ENCODE measurements at places on chromosomes 5 and 9.

GRCh38 chr5:66713998-66714397 lies 117.8 kb downstream of the MAST4 start:
- DNase-seq: no peak

DNA sequence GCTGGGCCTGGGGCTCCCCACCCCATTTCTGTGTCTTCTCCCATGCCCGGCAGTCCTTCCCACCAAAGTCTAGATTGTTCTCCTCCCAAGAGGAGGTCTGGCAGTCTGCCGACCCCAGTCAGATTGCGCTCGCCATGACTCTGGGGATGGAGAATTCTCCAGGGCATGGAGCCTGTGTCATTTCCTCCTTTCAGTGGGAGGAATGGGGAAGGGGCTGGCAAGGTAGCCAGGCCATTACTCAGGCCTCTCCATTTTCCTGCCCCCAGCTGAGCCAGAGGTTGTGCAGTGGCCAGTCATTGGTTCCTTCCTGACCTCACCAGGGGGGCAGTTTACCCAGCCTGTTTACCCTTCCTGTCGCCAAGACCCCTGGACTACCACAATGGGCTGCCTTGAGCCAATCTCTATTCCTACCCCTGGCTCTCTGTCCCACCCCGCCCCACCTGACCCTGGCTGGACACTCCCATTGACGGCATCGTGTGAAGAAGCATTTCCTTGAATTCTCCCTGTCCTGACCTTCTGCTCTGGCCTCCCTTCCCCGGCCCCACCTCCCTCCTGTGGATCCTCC lies 628 bp downstream of the SYNPO start:
- DNase-seq: no peak

GRCh38 chr9:13035822-13036221 lies 243.7 kb downstream of the MPDZ start:
- DNase-seq: no peak

DNA sequence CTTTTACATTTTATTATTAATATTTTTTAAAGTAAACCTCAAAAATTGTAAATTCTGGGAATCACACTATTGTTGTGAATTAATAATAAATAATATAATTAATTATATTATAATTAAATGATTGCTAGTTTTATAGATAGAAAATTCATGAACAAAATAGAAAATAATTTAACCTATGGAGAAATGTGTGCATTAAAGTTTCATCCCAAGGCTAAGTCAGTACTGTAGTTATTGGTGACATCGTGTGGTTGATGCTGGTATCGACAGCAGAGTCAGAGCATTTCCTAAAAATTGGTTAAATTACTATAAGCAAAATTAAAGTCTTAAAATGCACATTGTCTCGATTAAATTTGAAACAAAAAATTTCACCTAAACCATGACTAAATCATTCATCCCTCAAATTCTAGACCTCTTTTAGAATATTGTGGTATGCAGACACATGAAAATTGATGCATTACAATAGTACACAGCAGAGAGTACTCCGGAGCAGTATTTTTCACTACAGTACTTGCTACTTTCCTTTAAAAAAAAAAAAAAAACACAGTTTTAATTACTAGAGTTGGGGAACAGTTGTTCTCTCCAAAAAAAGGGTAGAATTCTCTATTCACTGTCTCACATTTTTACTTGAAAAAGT lies 73.9 kb downstream of the RORB start:
- DNase-seq: no peak

GRCh38 chr5:10623305-10623910 lies 59.5 kb downstream of the ANKRD33B start:
- DNase-seq: no peak

DNA sequence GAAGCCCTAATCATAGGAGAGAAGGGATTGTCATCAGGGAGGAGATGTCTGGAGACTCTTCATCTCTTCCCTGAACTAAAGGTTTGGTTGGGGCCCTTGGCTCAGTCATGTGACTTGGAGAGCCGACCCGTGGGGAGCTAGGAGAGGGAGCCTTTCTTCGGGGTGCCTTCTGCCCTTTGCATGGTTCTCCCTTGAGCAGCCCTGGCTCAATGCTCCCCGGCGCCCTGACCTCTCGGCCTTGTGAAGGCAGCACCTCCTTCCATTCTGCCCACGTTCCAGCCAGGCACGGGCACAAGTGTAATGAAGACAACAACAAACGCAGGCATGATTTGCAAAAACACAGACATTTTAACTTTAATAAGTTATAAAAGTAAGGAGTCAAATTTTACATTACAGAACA lies 50.4 kb downstream of the ZNF354C start:
- DNase-seq: no peak

DNA sequence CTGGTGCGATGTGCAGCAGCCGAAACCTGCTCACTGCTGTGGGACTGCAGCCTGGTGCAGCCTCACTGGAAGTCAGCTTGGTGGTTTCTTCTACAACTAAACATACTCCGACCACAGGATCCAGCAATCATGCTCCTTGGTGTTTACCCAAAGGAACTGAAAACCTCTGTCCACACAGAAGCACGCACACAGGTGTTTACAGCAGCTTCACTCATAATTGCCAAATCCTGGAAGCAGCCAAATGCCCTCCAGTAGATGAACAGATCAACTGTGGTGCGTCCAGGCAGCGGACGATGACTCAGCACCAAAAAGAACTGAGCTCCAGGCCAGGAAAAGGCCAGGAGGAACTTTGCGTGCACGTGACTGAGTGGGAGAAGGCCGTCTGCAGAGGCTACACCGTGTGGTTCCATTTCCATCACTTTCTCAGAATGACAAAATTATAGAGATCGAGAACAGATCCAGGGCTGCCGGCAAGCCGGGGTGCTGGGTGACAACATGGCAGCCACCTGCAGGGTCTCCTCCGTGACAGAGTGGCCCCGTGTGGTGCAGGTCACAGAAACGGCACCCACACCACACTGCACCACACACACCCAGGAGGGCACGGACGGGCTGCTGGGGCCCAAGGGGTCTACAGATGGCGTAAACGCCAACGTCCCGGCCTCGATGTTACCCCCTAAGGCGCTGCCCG lies 23.1 kb upstream of the NSMF start:
- no peak for DNase-seq

DNA sequence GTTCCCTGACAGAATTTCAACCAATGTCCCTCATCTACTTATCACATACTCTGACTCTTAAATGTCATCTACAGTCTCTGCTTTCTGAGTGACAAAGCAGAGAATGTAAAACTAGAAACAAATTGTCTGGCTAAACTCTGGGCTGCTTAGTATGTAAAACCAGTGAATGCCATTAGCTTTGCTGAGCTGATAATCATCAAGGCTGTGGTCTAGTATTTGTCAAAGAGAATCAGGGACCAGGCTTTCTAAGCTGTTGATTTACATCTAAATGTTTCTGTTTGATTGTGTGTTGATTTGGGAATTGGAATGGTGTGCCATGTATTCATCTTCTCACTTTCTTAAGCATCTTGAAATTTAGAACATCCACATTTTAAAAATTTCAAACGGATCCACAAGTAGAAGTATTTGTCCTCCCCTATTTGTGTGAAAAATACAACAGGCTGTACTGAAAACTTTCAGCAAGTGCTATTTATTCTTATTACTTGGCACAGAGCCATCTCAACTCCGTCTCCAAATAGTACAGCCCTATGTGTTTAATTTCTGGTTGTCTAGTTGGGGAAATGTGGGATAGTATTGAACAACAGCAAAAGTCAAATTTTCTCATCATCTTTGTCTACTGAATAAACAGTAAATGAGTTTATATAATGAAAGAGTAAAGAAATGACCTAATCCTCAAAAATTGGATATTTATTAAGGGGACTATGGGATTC lies 251.5 kb downstream of the KCTD16 start:
- no peak for DNase-seq

DNA sequence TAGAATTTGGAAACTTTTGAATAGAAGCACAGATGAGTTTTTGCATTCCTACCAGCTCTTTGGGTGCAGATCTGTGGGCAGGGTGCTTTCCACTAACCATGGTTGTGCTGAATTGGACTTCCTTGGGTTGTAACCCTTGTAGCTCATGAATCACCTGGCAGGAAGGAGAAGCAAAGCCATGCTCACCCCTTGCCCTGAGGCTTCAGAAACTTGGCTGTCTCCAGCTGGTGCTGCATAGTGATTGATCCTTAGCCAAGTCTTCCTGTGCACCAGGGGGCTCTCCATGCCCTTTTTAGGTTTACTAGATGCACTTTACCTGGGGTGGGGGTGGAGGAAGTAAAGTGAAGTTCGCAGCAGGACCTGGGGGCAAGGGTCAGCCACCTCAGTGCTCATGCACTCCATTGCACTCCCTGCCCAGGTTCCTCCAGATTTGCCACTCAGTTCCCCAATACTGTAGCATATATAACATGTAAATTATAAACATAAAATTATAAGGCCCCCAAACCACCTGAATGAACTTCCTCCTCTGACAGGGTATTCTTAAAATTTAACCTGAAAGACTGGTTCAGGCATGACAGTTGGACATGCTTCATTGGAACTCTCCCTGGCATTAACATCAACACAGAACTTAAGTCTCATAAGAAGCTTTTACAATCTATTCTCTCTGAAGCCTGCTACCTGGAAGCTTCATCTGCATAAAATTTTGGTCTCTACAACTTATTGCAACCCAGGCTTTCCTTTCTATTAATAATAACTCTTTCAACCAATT lies 25.8 kb upstream of the IFNA14 start:
- no peak for DNase-seq

DNA sequence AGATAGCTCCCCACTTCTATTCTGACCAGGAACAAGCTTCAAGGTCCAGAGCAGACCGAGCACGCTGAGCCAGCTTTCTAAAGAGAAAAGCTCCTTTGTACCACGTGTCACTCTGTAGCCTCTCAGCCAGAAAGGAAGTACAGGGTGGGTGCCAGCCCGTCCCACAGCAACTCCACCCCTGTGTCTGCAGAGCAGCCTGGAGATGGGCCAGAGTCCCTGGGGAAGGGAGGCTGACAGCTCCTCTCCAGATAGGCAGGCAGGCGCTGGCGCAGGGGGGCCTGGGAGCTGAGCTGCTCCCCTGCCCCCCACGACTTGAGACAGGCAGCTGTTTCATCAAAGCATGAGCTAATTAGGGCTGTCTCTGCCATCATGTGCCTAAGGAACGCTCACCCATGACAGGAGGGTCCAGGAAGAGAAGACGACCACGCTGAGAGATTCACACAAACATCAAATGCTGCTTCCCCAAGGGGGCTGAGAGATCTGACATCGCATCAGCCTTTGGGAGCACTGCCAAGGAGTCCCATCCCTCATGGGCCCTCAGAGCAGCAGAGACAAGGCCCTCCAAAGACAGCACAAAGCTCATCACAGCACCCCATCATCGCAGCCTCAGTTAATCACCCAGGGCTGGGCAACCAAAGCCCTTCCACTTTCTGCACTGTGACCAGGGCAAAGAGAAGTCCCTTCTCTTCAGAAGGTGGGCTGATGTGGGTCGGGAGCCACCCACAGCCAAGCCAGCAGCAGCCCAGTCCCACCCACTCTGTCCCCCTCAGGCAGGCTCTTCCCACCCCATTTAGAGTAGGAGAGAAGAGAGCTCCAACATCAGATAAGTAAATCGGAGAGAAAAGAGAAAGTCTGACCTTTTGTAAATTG lies 78.5 kb upstream of the LRRTM2 start:
- no peak for DNase-seq

DNA sequence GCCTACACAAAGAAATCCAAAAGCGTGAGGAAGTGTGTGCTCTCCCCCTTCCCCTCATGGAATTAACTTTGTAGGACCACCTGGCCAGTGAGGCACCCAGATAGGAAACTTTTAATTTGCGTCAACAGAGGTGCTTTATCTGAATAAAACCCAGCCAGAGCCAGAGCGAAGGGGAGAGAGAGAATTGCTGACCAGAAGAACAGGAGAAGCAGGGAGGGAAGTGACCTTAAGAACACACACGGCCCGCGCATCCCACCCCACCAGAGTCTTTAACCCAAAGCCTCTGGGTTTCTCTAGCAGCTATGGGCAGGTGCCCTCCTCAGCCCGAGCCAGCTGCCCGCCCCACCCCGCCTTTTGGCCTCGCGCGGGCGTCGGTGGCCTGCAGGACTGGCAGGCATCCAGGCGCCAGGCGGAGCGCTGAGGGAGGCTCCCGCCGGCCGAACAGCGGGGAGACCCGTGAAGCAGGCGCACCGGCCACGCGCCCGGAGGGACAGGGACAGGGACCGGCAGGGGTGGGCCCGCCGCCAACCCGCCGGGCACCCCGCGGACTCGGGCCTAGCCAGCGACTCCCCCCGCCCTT lies 580 bp downstream of the ERAP1 start:
- DNase-seq: peak; percentile 48

DNA sequence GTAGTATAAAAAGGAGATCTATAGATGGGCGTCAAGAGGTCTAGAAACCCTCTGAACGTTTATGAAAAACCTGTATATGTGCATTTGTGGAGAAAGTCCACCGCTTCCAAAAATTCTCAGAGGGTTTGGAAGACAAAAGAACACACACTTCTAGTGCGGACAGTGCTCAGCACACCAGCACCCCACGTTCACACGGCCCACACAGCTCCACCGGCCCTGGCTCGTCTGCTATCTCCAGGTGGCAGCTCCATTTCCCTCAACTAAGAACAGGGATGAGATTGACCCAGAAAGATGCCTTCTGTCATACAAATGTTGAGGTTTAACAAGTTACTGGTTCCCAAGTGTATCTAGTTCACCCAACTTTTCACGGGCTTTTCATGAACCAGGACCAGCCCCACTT lies 255.1 kb downstream of the NR2F1-AS1 start:
- DNase-seq: no peak

- no peak for DNase-seq
Observed at GRCh38 chr9:137025517-137025966, 2.5 kb downstream of the ABCA2 start.

- DNase-seq: no peak
Observed at GRCh38 chr5:150434464-150434863, 15.1 kb downstream of the RPS14 start.

DNA sequence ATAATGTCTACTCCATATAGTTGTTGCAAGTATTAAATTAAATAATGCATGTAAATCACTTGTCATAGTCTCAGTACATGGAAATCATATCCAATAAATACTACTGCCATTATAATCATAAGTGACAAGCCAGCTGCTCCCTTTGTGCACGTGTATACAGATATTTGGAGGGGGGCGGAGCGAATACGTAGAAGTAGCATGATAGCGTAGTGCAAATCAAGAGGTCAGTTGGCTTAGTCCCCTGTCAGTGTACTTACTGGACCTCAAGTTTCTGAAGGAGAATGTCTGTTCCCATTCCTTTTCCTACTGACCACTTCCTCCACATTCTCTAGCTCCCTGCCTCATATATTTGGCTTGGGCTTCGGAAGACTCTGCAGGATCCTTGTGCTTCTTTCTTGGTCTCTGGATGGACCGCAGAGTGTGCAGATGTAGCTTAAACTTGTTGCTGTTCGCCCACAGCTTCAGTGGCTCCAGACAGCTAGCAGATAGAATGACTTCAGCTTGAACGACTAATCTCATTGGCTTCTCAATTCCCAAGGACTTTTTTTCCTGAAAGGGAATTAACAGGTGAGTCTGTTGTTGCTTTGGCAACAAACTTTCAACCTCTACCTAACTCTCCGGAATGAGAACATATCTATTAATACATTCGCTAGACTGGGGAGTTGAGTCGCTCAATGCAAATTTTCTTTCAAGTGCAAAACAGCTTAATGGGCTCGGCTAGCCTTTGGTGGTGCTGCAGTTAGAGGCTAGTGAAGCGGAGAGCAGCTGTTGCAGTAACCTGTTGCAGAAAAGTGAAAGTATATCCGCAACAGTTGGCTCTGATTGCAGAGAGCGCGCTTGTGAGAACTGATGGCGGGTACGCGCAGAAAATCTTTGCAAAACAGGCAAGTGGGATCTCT lies at the start of gene PCDHB1:
PCDHB1 (plus strand) TSS at position 753 of the 899 bp plus-strand sequence; CDS start at position 850, 97 bp downstream.
- no peak for DNase-seq
